Activated B cell treated with CpG ODN at 0.5 μM for 24 hours (primary cell): ENCODE measurements at places on chromosomes 5 and 9.

- H3K27ac ChIP-seq = no peak overlapping the region
- no peaks in the 10 kb centered on the region for H3K36me3 ChIP-seq
- H3K27me3 ChIP-seq = peaks cover 2% of the 10 kb centered on the region
- H3K4me1 ChIP-seq = no peaks in the 10 kb centered on the region
- no peak overlapping the region for H3K4me3 ChIP-seq
Measured at GRCh38 chr5:123305751-123306150, 117.5 kb downstream of the CEP120 start.

- H3K27ac ChIP-seq = no peak overlapping the region
- H3K4me3 ChIP-seq = no peak overlapping the region
- no peaks in the 10 kb centered on the region for H3K4me1 ChIP-seq
Measured at GRCh38 chr5:179451114-179451827, 99.1 kb upstream of the RUFY1 start.

GRCh38 chr9:135229701-135230385 lies 142.4 kb downstream of the OLFM1 start:
- DNase-seq = no peak
- H3K36me3 ChIP-seq = no peaks in the 10 kb centered on the region
- H3K27me3 ChIP-seq = peaks cover 1% of the 10 kb centered on the region

GRCh38 chr9:70924895-70925547 lies 196.4 kb downstream of the TRPM3 start:
- H3K36me3 ChIP-seq = no peaks in the 10 kb centered on the region
- H3K4me1 ChIP-seq = no peaks in the 10 kb centered on the region
- no peak overlapping the region for H3K4me3 ChIP-seq

GRCh38 chr9:33300546-33300945 lies 10.2 kb downstream of the NFX1 start:
- H3K4me3 ChIP-seq = no peak overlapping the region
- DNase-seq = no peak
- peak overlapping the region; percentile 9 for H3K27ac ChIP-seq
- H3K4me1 ChIP-seq = peaks cover 57% of the 10 kb centered on the region
- H3K27me3 ChIP-seq = no peaks in the 10 kb centered on the region
- peaks cover 77% of the 10 kb centered on the region for H3K36me3 ChIP-seq

DNA sequence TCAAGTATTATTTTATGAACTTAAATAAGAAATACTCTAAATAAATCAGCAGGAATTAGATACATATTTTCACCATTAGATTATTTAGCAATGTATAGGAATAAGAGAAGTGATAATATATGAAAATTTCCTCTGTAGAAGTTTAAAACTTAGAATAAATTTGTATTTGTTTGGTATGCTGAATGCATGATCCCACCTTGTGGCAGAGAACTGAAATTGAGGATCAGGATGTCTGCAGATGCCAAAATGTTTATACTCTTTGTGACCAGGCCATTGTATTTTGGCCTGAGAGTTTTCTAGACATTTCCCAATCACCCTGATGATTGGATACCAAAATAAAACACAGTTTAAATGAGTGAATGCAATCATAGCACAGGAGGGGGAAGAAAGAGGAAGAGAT lies 6.3 kb downstream of the TYRP1 start:
- no peaks in the 10 kb centered on the region for H3K27me3 ChIP-seq
- DNase-seq = no peak
- H3K27ac ChIP-seq = no peak overlapping the region
- no peaks in the 10 kb centered on the region for H3K4me1 ChIP-seq
- H3K4me3 ChIP-seq = no peak overlapping the region

- peaks cover 3% of the 10 kb centered on the region for H3K36me3 ChIP-seq
- DNase-seq = no peak
- no peak overlapping the region for H3K27ac ChIP-seq
- no peaks in the 10 kb centered on the region for H3K27me3 ChIP-seq
- H3K4me1 ChIP-seq = no peaks in the 10 kb centered on the region
Measured at GRCh38 chr5:108101130-108101529, 280.8 kb downstream of the FBXL17 start.

- DNase-seq = no peak
- H3K27ac ChIP-seq = no peak overlapping the region
- H3K27me3 ChIP-seq = no peaks in the 10 kb centered on the region
- H3K4me3 ChIP-seq = no peak overlapping the region
Measured at GRCh38 chr5:157758706-157759105, 15.2 kb downstream of the LSM11 start.

GRCh38 chr5:100890461-100891008 lies 12.5 kb downstream of the ST8SIA4 start:
- peaks cover 72% of the 10 kb centered on the region for H3K4me1 ChIP-seq
- no peaks in the 10 kb centered on the region for H3K27me3 ChIP-seq
- H3K4me3 ChIP-seq = peak overlapping the region; percentile 70
- H3K36me3 ChIP-seq = peaks cover 60% of the 10 kb centered on the region

- peak; percentile 28 for DNase-seq
- peaks cover 39% of the 10 kb centered on the region for H3K4me1 ChIP-seq
- H3K27ac ChIP-seq = no peak overlapping the region
- peaks cover 4% of the 10 kb centered on the region for H3K36me3 ChIP-seq
- H3K4me3 ChIP-seq = peak overlapping the region; percentile 96
Measured at GRCh38 chr5:98768160-98768959, 5.1 kb upstream of the RGMB start.

GRCh38 chr5:40734986-40735385 lies 20.8 kb downstream of the TTC33 start:
- no peak for DNase-seq
- H3K36me3 ChIP-seq = peaks cover 21% of the 10 kb centered on the region
- H3K4me1 ChIP-seq = no peaks in the 10 kb centered on the region

DNA sequence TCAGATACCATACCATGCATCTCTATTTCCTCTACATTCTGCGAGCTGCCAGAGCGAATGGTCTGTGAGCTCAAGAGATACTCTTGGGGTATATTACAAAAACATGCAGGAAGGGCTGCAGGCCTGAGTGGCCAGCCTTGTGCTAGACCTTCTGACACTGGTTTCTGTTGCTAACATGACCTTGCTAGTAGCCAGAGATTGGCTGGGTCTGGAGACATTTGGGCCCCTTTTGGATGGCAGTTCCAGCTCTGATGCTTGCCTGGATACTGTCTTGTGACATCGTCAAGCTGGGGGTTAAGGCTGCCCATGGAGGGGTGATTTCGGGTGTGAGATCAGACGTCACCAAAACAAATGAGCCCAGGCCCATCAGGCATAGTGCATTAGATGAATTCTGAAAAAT lies 56.1 kb upstream of the FSTL4 start:
- no peak for DNase-seq
- H3K27me3 ChIP-seq = peaks cover 26% of the 10 kb centered on the region
- H3K4me1 ChIP-seq = no peaks in the 10 kb centered on the region
- H3K36me3 ChIP-seq = no peaks in the 10 kb centered on the region

GRCh38 chr5:169716287-169716686 lies 79.2 kb downstream of the DOCK2 start:
- DNase-seq = no peak
- H3K36me3 ChIP-seq = peaks cover 97% of the 10 kb centered on the region
- no peaks in the 10 kb centered on the region for H3K27me3 ChIP-seq
- H3K4me3 ChIP-seq = no peak overlapping the region

- H3K4me1 ChIP-seq = no peaks in the 10 kb centered on the region
- H3K4me3 ChIP-seq = no peak overlapping the region
- no peak overlapping the region for H3K27ac ChIP-seq
- no peaks in the 10 kb centered on the region for H3K36me3 ChIP-seq
- DNase-seq = no peak
Measured at GRCh38 chr5:139492700-139493192, 10.2 kb upstream of the STING1 start.

DNA sequence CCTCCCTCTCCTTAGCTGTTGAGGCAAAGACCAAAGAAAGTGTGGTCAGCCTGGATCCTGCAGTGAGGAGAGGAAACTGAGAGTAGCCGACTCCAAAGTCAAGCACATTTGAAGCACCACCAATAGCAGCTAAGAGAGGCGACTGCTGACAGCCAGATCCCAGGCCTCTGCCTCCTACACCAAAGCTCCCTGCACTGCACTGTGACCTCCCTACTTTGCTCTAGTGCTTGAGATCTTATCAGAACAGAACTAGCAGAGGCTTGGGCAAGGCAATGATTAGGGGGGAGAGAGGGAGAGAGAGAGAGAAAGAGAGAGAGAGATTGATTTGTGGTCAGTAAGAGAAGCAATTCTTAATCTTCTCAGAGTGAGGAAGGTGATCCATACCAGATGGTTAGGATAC lies 216.3 kb downstream of the CDK5RAP2 start:
- H3K4me3 ChIP-seq = no peak overlapping the region
- H3K4me1 ChIP-seq = no peaks in the 10 kb centered on the region
- H3K36me3 ChIP-seq = no peaks in the 10 kb centered on the region
- H3K27me3 ChIP-seq = peaks cover 1% of the 10 kb centered on the region

- H3K27ac ChIP-seq = no peak overlapping the region
- DNase-seq = no peak
- no peaks in the 10 kb centered on the region for H3K4me1 ChIP-seq
- peaks cover 4% of the 10 kb centered on the region for H3K27me3 ChIP-seq
- no peaks in the 10 kb centered on the region for H3K36me3 ChIP-seq
Measured at GRCh38 chr5:146580237-146580636, 64.2 kb upstream of the GPR151 start.

- peaks cover 1% of the 10 kb centered on the region for H3K4me1 ChIP-seq
- H3K27me3 ChIP-seq = peaks cover 2% of the 10 kb centered on the region
- no peak overlapping the region for H3K4me3 ChIP-seq
Measured at GRCh38 chr5:178330791-178331404, 98.3 kb upstream of the PHYKPL start.

DNA sequence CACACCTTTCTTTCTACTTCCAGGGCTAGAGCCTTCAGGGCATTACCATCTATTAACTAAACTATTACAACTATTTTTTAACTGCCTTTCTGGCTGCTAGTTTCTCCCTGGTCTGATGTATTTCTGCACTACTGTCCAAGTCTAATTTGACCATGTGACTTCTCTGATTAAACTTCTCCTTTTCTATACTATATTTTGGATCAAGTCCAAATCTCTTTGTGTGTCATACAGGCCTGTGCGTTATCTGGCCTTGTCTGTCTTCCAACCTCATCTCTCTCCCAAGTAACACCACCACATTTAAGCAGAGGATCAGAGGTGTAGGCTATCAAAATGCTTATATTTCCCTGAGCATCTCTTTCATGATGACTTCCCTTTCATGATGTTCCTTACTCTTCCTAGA lies 47.2 kb upstream of the OR13F1 start:
- H3K27ac ChIP-seq = no peak overlapping the region
- no peak overlapping the region for H3K4me3 ChIP-seq
- no peaks in the 10 kb centered on the region for H3K36me3 ChIP-seq
- H3K4me1 ChIP-seq = no peaks in the 10 kb centered on the region
- H3K27me3 ChIP-seq = no peaks in the 10 kb centered on the region

- H3K27ac ChIP-seq = no peak overlapping the region
- H3K27me3 ChIP-seq = no peaks in the 10 kb centered on the region
- no peaks in the 10 kb centered on the region for H3K4me1 ChIP-seq
- no peaks in the 10 kb centered on the region for H3K36me3 ChIP-seq
- no peak overlapping the region for H3K4me3 ChIP-seq
Measured at GRCh38 chr5:24788829-24789514, 144.2 kb upstream of the CDH10 start.

GRCh38 chr5:141017943-141018342 lies 33.2 kb upstream of the PCDHB1 start:
- no peak overlapping the region for H3K4me3 ChIP-seq
- DNase-seq = no peak
- H3K27me3 ChIP-seq = no peaks in the 10 kb centered on the region
- no peak overlapping the region for H3K27ac ChIP-seq
- no peaks in the 10 kb centered on the region for H3K36me3 ChIP-seq

GRCh38 chr5:51387884-51388275 lies 4.6 kb downstream of the ISL1 start:
- no peak for DNase-seq
- no peak overlapping the region for H3K27ac ChIP-seq
- peaks cover 75% of the 10 kb centered on the region for H3K27me3 ChIP-seq

DNA sequence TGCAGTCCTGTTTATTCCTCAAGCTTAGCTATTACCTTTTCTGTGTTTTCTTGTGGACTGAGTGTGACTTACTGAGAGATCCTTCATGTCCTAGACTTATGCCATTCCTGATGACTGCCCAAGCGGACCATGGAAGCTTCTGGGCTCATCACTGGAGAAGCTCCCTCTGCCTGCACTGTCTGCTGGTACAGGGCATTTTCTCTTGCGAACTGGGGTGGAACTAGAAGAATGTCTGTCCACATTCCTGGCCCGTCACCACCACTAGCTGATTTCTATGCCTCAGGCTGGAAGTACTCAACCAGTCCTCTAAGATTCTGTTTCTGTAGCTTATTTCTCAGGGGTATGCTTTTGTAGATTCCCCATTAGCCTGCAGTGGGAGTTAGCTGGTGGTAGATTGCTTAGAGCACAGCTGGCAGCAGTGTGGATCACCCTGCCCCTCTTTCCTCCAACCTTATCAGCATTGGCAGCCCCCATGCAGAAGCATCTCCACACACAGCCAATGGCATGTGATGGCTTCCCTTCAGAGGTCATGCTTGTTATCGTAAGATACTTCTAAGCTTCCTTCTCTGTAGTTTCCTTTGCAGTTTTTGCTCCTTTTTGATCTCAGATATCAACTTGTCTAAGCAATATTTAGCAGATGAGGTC lies 12.4 kb downstream of the SLC36A1 start:
- DNase-seq = no peak
- no peak overlapping the region for H3K4me3 ChIP-seq
- H3K27me3 ChIP-seq = no peaks in the 10 kb centered on the region
- H3K36me3 ChIP-seq = peaks cover 32% of the 10 kb centered on the region
- no peaks in the 10 kb centered on the region for H3K4me1 ChIP-seq

- H3K4me1 ChIP-seq = no peaks in the 10 kb centered on the region
- H3K27me3 ChIP-seq = no peaks in the 10 kb centered on the region
- no peak overlapping the region for H3K27ac ChIP-seq
- no peak overlapping the region for H3K4me3 ChIP-seq
Measured at GRCh38 chr5:154370119-154370518, 75.7 kb upstream of the SAP30L start.

DNA sequence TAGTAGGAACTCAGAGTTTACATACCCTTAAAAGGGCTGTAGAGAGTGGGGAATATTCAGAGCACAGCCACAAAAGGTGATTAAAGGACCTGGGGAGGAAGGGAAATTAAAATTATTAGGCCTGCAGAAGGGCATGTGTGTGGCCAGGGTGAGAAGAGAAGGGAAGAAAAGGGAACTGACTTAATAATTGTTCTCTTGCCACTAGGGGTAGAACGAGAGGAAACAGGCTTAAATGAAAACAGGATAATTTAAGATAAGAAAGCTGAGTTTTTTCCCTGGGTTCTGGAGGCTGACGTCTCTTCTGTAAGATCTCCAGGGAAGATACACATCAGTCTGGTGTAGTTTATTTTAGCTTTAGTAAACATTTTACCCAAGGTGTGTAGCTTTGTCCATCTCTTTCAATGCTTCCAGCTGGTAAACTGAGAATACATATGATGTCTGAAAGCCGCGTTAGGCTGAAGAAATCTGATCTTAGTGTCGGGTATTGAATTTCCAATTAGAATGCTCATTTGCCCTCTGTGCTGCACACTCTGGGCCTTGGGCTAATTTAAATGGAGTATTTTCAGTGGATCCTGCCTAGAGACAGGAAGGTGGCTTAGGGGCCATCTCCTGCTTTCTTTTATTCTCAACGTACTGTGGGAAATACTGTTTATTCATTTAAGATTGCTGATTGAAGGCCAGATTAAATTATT lies 416.8 kb downstream of the TMEM38B start:
- H3K4me3 ChIP-seq = no peak overlapping the region
- H3K4me1 ChIP-seq = peaks cover 6% of the 10 kb centered on the region
- no peak overlapping the region for H3K27ac ChIP-seq
- DNase-seq = no peak
